ENCODE measurements at places on chromosomes 12 and 14. TPM values are rescaled to one million over a fixed set of nuclear protein-coding genes. Genes with fewer than 3 reads are reported as not detected.
A peak's percentile ranks its signal among the peaks of the same experiment; 100 is the strongest.

DNA sequence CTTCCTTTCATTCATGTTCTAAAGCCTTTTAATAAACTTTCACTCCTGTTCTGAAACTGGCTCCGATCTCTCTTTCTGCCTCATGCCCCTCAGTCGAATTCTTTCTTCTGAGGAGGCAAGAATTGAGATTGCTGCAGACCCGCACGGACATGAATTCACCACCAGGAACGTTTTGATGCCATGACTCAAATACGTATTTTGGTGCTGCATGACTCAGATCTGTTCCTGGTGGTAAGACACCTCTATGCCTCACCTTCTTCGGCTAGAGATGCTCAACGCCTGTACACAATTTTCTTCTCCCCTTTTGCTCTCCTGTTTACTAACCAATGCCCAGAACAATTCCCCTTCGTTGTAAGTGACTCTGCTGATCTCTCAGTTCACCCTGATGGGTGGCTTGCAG lies 52.0 kb upstream of the RIMBP2 start:
- no peaks in the 10 kb centered on the region for H3K27me3 ChIP-seq
- H3K36me3 ChIP-seq = no peaks in the 10 kb centered on the region
- no peaks in the 10 kb centered on the region for H3K4me1 ChIP-seq
- no peak overlapping the region for H3K27ac ChIP-seq
- DNase-seq = no peak

DNA sequence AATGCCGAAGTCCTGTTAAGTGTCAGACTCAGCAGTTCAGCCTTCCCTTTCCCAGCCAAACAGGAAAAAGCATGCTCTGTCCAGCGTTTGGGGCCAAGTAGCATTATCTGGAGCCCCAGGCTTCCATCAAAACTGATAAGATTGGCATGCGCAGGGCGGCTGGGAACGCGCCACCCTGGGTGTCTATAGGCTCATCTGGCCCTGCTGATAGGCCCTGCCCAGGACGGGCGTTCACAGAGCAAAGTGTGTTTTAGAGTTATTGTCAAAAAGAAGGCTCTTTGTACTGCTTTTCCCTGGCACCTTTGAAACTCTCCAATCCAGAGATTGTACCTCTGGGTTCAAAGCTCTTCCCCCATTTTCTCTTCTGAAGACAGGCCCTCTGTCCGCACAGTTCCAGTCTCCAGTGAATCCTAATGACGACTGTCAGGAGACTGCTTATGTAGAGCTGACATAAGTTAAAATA lies at the start of gene ART4:
TSS of gene ART4 (minus strand) at position 102 of the 463 bp plus-strand sequence. CDS start 413 bp downstream, outside the sequence.
- H3K4me1 ChIP-seq = peaks cover 32% of the 10 kb centered on the region
- peak; percentile 24 for DNase-seq
- H3K4me3 ChIP-seq = no peak within 1 kb of the TSS
- no peaks in the 10 kb centered on the region for H3K27me3 ChIP-seq
- peak within 1 kb of the TSS; percentile 24 for H3K27ac ChIP-seq
- no peaks in the 10 kb centered on the region for H3K36me3 ChIP-seq

Gene C12orf56
- total RNA-seq = 9.3 TPM

- H3K27ac ChIP-seq = no peak overlapping the region
- H3K27me3 ChIP-seq = no peaks in the 10 kb centered on the region
- DNase-seq = no peak
- peaks cover 4% of the 10 kb centered on the region for H3K4me1 ChIP-seq
These were observed 42.6 kb upstream of the SYCP3 start for GRCh38 chr12:101781834-101782233.

Gene TSPAN8
- 86.4 TPM for total RNA-seq

GRCh38 chr12:64826234-64826633 lies 1.8 kb downstream of the TBC1D30 start:
- no peak for DNase-seq
- no peak overlapping the region for H3K27ac ChIP-seq
- H3K4me1 ChIP-seq = no peaks in the 10 kb centered on the region
- H3K36me3 ChIP-seq = no peaks in the 10 kb centered on the region

GRCh38 chr14:29584992-29585391 lies 342.7 kb downstream of the PRKD1 start:
- H3K27me3 ChIP-seq = no peaks in the 10 kb centered on the region
- no peak overlapping the region for H3K27ac ChIP-seq
- H3K36me3 ChIP-seq = no peaks in the 10 kb centered on the region
- DNase-seq = peak; percentile 12
- H3K4me3 ChIP-seq = no peak overlapping the region
- H3K4me1 ChIP-seq = no peaks in the 10 kb centered on the region

DNA sequence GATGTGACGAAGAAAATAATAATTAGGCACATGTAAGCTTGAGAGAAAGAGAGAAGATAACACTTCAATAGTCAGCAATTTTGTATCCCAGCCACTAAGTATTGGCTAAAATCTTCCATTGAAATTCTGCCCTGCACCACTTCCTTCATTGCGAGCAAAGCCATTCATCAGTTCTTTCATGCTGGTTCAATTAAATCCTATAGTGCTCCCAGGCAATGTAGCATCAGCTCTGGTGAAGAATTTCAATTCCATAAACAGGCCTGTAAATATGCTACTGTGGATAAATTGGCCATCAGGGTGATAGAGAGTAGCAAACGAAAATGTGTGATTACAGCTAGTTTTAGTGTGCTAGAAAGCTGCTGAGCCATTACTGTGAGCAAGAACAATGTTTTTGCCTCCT lies 24.7 kb downstream of the RPL10L start:
- H3K27ac ChIP-seq = peak overlapping the region; percentile 28
- H3K36me3 ChIP-seq = no peaks in the 10 kb centered on the region
- DNase-seq = no peak
- no peak overlapping the region for H3K4me3 ChIP-seq

Gene LUM
- total RNA-seq = 4.5 TPM

Gene RNASE4
- 9.2 TPM for total RNA-seq

Gene RNU4-1
- total RNA-seq = 3,645 TPM

Gene CFAP54
- total RNA-seq = 0.14 TPM
